Left renal cortex interstitium (tissue), 4 donors: ENCODE measurements at places on chromosomes 16 and 17. TPM values are rescaled to one million over a fixed set of nuclear protein-coding genes. Genes with fewer than 3 reads are reported as not detected.

MNT gene
- polyA plus RNA-seq: 15.0 TPM

- no peak for DNase-seq
These were observed 2.0 kb downstream of the GPS1 start for GRCh38 chr17:82053556-82054263.

- no peak for DNase-seq
These were observed 15.6 kb downstream of the QPRT start for GRCh38 chr16:29694384-29695195.

TMEM204 gene
- polyA plus RNA-seq: 21.6 TPM

DNA sequence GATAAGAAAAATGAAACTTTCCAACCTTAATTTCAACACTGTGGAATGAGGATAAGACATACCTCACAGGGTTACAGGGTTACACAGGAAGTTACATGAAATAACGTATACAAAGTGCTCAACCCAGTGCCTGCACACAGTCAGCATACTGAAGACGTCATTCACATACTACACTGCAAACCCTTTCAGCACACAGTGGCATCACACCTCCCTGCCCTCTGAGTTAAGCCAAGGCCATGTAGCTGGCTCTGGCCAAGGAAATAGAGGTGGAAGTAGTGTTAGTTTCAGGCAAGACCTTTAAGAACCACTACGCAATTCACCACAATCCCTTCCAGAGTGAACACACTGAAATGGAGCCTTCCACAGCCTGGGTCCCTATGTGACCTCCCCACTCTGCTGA, 46.6 kb upstream of the GSG1L start:
- no peak for DNase-seq

GRCh38 chr17:48126532-48126850, 18.9 kb downstream of the SNX11 start:
- no peak for DNase-seq

AATK gene
- polyA plus RNA-seq: 4.8 TPM

TBX21 gene
- polyA plus RNA-seq: 0.03 TPM

DNA sequence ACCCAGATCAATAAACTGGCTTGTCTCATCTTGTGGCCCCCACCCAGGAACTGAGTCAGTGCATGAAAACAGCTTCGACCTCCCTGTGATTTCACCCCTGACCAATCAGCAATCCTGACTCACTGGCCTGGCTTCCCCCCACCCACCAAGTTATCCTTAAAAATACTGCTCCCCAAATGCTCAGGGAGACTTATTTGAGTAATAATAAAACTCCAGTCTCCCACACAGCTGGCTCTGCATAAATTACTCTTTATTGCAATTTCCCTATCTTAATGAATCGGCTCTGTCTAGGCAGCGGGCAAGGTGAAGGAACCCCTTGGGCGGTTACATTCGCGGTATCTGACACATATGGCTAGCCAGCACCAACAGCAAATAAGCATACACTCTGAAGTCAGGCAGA, 9.8 kb upstream of the RABEP1 start:
- no peak for DNase-seq

GRCh38 chr17:78677303-78678221, 100.4 kb upstream of the DNAH17 start:
- DNase-seq: no peak

GRCh38 chr16:77680496-77680895, 41.8 kb upstream of the NUDT7 start:
- DNase-seq: no peak

DNA sequence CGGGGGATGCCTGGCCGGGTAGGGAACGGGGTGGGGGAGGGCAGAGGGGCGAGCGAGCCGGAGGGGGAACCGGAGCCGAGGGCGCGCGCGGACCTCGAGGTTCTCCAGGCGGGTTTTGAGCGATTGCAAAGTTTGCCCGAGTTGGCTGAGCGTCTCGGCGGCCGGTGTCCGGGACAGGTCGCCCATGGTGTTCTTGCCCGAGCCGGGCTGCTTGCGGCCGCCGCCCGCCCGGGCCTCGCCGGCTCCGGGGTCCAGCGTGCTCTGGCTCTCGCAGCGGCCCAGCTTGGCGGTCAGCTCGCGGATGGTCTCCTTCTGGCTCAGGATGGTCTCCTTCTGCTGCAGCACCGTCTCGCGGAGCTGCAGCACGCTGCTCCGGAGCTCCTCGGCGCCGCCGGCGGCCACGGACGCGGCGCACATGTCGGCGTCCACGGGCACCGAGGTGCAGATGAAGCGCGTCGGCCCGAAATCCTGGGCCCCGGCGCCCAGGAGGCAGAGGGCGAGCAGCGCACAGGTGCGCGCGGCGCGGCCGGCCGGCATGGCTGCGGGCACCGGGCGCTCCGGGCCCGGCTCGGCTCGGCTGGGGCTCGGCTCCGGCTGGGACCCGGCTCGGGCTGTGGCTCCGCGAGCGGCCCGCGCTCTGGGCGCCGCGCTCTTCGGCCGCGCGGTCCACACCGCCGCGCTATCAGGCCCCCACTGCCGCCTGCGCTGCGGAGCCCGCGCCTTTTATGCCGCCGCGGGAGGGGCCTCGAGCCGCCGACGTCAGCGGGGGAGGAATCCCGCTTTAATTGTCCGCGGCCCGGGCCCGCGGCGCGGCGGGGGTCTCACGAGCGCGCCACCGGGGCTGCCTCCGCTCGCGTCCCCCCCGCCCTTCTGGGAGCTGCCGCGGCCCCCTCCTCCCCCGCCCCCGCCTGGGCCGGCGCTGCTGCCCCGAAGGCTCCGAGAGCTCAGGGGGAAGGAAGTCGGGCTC, at the start of gene NPTX1:
TSS of gene NPTX1 (minus strand) at position 698 of the 967 bp plus-strand sequence. CDS start at position 537, 161 bp downstream.
- no peak for DNase-seq

ABHD15 gene
- 7.4 TPM for polyA plus RNA-seq

- no peak for DNase-seq
These were observed 24.4 kb downstream of the YWHAE start for GRCh38 chr17:1375615-1376014.

GRCh38 chr16:19524356-19524615, 544 bp downstream of the CCP110 start:
- DNase-seq: no peak

OR3A2 gene
- 0.16 TPM for polyA plus RNA-seq

- DNase-seq: no peak
These were observed 27.7 kb upstream of the IL21R start for GRCh38 chr16:27374221-27374803.

DNA sequence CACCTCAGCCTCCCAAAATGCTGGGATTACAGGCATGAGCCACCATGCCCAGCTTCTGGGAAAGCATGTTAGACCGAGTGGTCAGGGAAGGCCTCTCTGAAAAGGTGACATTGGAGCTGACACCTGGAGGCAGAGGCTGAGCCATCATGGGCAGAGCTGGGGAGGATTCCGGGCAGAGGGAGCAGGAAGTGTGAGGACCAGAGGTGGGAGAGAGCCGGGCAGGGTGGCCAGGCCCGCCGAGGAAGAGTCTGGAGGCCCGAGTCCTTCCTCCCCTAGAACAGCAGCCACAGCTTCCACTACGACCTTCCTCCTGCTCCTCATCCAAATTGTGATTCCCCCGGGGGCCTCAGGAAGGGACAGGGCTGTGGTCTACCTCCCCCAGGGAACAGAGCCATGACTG, 74.7 kb downstream of the COG7 start:
- no peak for DNase-seq

DNA sequence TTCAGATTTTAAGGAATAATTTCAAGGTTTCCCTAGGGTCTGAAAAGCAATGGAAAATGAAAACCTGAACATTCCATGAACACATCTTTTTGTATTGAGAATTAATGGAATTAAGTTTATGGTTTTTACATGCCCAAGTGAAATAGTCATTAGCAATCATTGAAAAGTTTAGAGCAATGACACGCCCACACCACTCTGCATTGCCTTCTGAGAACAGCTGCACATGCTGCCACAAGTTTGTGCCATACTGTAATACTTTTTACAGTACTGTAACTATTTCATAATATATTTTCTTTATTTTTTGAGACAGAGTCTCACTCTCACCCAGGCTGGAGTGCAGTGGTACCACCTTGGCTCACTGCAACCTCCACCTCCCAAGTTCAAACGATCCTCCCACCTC, 345.2 kb upstream of the PMFBP1 start:
- no peak for DNase-seq

KIF1C gene
- polyA plus RNA-seq: 92.5 TPM

GRCh38 chr16:20740007-20740883, 1.4 kb downstream of the THUMPD1 start:
- no peak for DNase-seq

- no peak for DNase-seq
These were observed 2.8 kb upstream of the ATXN2L start for GRCh38 chr16:28820016-28820415.

CDRT4 gene
- polyA plus RNA-seq: 10.4 TPM

MYLK3 gene
- 0.99 TPM for polyA plus RNA-seq

DNA sequence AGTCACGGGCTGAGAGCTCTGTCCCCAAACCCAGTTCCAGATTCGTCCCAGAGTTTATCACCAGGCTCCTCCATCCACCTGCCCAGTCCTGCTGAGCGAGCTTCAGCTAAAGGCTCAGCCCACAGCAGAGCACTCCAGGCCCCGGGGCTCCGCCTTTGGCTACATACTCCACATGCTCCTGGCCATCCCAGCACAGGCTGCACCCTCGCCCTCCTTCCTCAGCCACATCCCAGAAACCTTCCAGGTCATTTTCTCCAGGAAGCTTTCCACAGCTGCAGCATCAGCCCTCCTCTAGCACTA, 4.7 kb upstream of the CD2BP2 start:
- DNase-seq: no peak

JMJD6 gene
- polyA plus RNA-seq: 30.6 TPM

C17orf50 gene
- polyA plus RNA-seq: 0.21 TPM

MYH2 gene
- polyA plus RNA-seq: not detected

GRCh38 chr16:86211800-86212199, 298.5 kb upstream of the FOXF1 start:
- no peak for DNase-seq

BCKDK gene
- 34.5 TPM for polyA plus RNA-seq

EME2 gene
- 14.2 TPM for polyA plus RNA-seq

DPEP1 gene
- 51.1 TPM for polyA plus RNA-seq

DNA sequence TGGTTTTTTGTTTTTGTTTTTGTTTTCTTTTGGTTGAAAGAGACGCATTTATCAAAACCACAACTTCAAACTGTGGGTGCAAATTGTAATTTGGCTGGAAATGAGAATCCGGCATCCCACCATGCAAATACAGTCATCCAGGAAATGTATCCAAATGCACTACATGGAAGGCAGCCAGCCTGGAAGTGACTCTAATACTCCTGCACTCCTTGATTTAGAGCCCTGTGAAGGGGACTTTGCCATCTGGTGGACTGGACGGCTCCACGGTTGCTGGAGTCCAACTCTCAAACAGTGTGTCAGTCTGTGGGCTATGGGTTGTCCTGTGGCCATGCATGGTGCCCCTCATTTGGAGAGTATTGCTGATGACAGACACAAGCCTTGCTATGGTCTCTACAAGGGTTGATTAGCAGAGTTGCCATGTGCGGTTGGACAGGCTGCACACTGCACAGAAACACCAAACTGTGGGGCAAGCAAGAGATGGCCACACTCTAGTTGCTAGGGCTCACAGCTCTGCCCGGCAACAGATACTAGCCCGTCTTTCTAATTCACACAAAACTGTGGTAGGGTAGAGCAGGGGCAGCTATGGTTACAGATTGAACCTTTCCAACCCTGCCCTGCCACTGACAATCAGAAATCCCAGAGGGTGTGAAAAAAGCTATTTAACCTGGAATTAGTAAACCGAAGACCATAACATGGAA, 62.4 kb downstream of the VAT1L start:
- DNase-seq: no peak

- no peak for DNase-seq
These were observed 2.5 kb upstream of the METRNL start for GRCh38 chr17:83076938-83077337.

DNA sequence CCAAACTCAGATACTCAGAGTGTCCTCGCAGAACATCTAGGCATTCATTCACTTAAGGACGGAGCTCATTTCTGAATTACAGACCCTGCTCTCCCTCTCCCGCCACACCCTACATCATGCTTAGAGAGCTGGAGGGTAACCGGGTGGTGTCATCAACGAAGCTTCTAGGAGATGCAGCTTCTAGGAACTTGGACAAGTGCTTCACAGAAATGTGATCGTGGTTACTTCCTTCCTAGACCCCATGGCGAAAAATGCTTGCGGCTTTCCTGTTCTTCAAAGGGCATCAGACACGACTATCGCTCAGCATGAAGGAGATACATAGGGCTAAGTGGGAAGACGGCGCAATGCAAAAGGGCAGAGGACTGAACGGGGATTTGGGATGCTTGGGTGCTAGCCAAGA, 126.8 kb downstream of the ZFHX3 start:
- DNase-seq: no peak

CHST4 gene
- 0.55 TPM for polyA plus RNA-seq

DNA sequence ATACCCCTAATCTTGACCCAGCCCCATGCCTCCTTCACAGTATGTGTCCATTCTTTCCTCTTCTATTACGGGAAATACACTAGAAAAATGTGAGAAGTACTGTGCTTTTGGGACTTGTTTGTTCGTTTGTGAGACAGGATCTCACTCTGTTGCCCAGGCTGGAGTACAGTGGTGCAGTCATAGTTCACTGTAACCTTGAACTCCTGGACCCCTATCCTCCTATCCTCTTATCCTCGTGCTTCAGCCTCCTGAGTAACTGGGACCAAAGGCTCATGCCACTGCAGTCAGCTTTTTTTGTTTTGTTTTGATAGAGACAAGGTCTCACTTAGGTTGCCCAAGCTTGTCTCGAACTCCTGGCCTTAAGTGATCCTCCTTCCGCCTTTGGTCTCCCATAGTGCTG, 29.9 kb upstream of the RASL10B start:
- no peak for DNase-seq

TSPAN10 gene
- polyA plus RNA-seq: 3.3 TPM

GRCh38 chr17:2980904-2981246, 82.5 kb downstream of the OR1D5 start:
- no peak for DNase-seq

DNA sequence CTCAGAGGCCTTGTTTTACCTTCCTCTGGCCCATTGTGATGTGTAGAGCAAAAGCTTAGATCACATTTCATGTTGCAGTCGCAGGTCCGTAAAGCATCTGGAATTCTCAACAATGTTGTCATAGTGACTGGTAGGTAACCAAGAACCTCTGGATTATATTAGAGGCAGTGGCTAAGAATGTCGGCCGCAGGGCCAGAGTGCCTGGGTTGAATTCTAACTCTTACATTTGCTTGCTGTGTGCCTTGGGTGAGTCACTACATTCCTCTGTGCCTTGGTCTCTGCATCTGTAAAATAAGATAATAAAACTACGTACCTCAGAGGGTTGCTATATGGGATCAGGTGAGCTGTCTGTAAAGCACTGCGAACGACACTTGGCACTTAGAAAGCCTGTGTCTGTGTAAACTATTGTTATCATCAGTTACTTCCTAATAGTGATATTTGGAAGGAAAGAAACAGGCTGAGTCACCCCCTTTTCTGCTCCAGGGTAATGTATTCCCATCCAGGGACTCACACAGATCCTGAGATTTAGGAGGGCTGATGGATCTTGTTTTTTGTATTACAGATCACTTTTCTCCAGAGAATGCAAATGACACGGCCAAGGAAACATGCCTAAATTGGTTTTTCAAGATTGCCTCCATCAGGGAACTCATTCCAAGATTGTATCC, 52.2 kb downstream of the VPS35L start:
- no peak for DNase-seq

TEX14 gene
- polyA plus RNA-seq: 1.8 TPM

GRCh38 chr16:50457423-50457822, 88.6 kb upstream of the BRD7 start:
- no peak for DNase-seq

GRCh38 chr17:9982159-9982558, 77.1 kb upstream of the RCVRN start:
- no peak for DNase-seq

SLC5A11 gene
- 6.3 TPM for polyA plus RNA-seq
